SJSA1 (cell line): ENCODE measurements at places on chromosomes 16 and 17. TPM values are rescaled to one million over a fixed set of nuclear protein-coding genes. Genes with fewer than 3 reads are reported as not detected.
A peak's percentile ranks its signal among the peaks of the same experiment; 100 is the strongest.

Gene NXN
- total RNA-seq: 48.4 and 56.6 TPM in 2 replicates

- H3K4me1 ChIP-seq: peaks cover 22% of the 10 kb centered on the region
- peaks cover 21% of the 10 kb centered on the region for H3K36me3 ChIP-seq
- peak overlapping the region; percentile 64 for H3K4me3 ChIP-seq
- no peaks in the 10 kb centered on the region for H3K27me3 ChIP-seq
Measured at GRCh38 chr17:39196808-39197291, 619 bp downstream of the CACNB1 start.

Gene ATP2A3
- 0.06 and 0.89 TPM in 2 replicates for total RNA-seq

- DNase-seq: no peak
- no peak overlapping the region for H3K4me3 ChIP-seq
- no peak overlapping the region for H3K27ac ChIP-seq
Measured at GRCh38 chr16:81437865-81438264, 6.7 kb upstream of the CMIP start.

DNA sequence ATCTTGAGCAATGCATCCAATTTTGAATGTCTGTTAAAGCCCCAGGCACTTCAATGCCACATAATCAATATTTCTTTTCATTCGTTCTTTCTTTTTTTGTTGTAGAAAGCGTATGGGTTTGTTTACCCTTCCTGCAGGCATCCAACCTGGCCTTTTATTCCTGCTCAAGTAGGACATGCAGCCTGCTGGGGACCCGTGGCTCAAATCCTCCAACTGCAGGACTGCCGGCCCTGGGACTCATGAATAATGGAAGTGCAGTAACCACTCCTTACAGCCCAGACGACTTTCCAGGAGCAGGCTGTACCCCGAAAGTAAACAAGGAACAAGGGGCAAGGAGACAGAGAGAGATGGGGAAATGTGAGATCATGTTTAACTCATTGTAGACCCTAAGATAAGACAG lies 126.4 kb downstream of the SALL1 start:
- H3K36me3 ChIP-seq: no peaks in the 10 kb centered on the region
- H3K4me3 ChIP-seq: no peak overlapping the region
- H3K4me1 ChIP-seq: no peaks in the 10 kb centered on the region
- no peak for DNase-seq

DNA sequence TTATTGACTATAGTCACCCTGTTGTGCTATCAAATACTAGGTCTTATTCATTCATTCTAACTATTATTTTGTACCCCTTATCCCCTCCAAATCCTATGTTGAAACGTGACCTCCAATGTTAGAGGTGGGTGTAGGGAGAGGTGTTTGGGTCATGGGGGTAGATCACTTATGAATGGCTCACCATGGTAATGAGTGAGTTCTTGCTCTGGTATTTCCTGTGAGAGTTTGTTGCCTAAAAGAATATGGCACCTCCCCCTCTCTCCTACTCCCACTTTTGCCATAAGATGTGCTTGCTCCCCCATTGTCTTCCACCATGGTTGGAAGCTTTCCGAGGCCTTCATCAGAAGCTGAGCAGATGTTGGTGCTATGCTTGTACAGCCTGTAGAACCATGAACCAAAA lies 59.3 kb upstream of the BRD7 start:
- no peak overlapping the region for H3K4me3 ChIP-seq
- H3K27me3 ChIP-seq: peaks cover 16% of the 10 kb centered on the region
- no peak for DNase-seq
- no peaks in the 10 kb centered on the region for H3K4me1 ChIP-seq

DNA sequence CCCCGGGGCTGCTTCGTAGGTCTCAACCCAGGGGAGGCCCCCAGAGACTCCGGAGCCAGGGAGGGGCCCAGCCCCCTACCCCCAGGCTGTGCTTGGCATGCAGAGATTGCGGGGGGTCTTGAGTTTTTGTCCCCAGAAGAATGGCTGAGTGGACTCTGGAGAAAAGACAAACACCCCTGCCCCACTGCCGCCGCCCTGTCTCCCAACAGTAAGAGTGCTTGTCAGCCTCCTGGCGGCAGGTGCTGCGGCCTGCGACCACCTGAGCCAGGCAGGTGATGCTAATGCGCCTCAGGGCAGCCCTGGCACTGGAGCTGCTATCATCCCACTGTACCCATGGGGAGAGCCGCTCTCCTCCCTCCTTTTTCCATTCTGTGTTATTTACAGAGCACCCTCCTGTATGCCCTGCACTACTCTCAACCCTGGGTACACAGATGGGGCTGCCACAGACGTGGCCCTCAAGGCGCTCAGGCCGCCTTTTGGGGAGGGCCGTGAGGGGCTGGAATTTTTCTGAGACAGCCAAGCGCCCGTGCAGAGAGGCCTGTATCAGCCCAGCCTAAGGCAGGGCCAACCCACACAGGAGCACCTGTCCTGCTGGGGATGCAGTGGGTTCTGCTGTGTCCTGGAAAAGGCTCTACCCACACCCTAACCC lies 2.6 kb upstream of the IL17C start:
- no peak overlapping the region for H3K4me3 ChIP-seq
- peaks cover 25% of the 10 kb centered on the region for H3K27me3 ChIP-seq
- H3K4me1 ChIP-seq: no peaks in the 10 kb centered on the region
- H3K36me3 ChIP-seq: peaks cover 27% of the 10 kb centered on the region
- DNase-seq: no peak
- no peak overlapping the region for H3K27ac ChIP-seq

GRCh38 chr16:10296956-10297340 lies 88.9 kb upstream of the ATF7IP2 start:
- no peaks in the 10 kb centered on the region for H3K36me3 ChIP-seq
- DNase-seq: no peak
- H3K4me3 ChIP-seq: no peak overlapping the region
